Natural killer cell (primary cell): ENCODE measurements at places on chromosomes 11 and 22. TPM values are rescaled to one million over a fixed set of nuclear protein-coding genes. Genes with fewer than 3 reads are reported as not detected.

DNA sequence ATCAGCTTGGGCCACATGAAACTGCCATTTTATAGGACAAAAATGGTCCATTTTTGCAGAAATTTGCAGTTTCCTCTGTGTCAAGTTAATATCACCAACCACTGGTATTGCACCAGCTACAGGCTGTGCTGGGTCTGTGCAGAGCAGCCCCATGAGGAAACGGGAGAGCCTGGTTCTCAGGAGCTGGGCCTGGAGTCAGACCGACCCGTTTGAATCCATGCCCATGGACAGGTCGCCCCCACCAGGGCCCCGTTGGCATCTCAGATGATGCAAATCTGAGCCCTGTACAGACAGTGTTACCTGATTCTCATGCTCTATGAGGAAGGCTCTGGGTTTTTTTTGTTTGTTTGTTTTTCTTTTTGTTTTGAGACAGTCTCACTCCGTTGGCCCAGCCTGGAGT is 9.8 kb upstream of the SEC14L6 start:
- DNase-seq: no peak

GRCh38 chr11:108804511-108804910 is 139.6 kb downstream of the DDX10 start:
- no peak for DNase-seq

DNA sequence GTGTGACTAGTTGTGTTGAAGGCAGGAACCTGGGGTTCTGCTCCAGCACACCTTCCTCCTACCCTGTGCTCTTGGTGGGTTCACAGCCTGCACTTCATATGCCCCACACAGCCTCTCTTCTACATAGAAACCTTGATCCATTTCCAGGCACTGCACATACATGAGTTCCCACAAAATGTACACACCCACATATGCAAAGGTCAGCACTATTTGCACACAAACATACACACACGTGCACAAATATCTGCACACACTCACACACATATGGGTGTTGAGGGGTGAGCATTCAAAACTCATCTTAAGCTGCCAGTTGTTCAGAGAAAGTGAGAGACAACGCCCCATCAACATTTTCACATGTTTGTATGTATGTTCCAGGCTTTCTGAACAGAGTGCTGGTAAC is 201.0 kb downstream of the BARX2 start:
- DNase-seq: no peak

DNA sequence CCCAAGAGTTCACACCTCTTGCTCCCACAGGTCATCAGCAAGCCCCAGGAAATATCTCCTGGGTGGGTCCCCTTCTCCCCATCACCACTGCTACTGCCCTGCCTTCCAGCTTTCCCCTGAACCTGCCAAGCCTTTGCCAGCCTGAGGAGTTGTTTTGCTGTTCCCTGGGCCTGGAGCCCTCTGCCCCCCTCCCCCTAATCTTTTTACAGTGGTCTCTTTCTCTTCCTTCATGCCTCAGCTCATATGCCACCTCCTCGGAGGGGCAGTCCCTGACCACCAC is 18.9 kb downstream of the MYO7A start:
- no peak for DNase-seq

DNA sequence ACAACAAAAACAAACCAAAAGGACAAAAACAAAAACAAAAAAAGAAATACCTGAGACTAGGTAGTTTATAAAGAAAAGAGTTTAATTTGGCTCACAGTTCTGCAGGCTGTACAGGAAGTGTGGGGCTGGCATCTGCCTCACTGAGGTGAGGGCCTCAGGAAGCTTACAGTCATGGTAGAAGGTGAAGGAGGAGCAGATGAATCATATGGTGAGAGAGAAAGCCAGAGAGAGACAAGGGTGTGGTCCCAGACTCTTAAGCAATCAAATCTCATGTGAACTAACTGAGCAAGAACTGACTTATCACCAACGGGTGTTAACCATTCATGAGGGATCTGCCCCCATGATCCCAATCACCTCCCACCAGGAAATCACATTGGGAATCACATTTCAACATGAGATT is 58.8 kb upstream of the ZBED5 start:
- no peak for DNase-seq

DNA sequence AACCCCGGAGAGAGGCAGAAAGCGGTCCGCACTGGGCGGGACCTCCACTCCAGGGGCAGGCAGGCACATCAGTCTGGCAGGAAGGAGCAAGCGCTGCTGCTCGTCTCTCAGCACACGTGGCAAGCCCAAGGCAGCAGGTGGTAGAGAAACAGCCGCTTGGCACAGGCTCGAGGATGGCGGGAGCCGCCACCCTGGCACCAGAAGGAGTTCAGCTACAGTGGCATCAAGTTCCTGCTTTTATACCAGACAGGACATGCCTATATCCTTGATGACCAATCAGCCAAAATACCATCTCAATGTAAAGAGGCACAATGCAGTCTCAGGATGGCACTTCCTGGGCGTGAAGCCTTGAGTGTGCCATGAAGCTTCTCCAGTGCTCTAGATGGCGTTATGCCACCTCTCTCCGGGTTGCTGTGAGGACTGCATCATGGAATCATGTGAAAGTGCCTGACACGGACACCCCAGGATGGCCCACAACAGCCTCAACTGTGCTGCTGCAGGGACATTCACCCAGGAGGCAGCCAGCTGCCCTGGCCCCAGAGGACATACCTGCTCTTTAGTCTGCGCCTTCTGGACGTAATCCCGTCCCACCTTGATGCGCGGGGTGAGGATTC is 64.8 kb downstream of the APOL1 start:
- DNase-seq: no peak

DNA sequence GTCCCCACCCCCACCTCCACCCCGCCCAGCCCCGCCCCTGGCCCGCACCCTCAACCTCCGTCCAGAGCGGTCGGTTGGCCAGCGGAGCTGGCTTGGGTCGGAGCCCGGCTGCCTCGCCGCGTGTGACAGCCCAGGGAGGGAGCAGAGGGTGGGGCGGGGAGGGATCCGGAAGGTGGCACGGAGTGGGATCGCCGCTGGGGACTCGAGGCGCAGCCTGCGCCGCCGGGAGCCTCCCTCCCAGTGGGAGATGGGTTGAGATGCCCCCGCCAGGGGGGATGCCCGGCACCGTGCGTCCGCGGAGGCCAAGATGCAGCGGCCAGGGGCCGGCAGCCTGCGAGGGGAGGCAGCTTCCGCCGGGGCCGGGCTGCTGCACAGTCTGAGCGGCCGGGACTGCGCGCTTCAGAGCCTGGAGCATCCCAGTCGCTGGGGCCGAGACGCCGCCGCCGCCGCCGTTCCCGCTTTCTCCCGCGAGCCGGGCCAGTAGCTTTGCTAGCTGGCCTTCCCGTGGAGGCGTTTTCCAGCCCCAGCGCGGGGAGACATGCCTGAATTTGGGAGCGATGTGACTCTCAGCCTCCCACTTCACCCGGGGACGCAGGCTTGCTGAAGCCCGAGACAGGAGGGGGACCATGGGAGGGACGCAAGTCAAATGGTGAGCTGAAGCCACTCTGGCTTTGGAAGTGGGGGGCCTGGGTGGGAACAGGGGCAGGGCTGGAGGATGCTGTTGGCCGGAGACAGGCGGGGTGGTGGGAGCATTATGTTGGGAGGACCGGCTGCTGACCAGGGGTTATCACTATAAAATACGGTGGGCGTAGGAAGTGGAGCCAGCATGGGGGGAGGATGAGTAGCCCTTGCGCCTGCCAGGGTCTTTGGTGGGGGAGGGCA is 40.2 kb downstream of the DIXDC1 start:
- no peak for DNase-seq

The ZBED4 gene
- total RNA-seq: 24.5 TPM

The GPR137 gene
- total RNA-seq: 61.3 TPM

GRCh38 chr22:26933105-26933590 is 275.8 kb downstream of the MIAT start:
- no peak for DNase-seq

DNA sequence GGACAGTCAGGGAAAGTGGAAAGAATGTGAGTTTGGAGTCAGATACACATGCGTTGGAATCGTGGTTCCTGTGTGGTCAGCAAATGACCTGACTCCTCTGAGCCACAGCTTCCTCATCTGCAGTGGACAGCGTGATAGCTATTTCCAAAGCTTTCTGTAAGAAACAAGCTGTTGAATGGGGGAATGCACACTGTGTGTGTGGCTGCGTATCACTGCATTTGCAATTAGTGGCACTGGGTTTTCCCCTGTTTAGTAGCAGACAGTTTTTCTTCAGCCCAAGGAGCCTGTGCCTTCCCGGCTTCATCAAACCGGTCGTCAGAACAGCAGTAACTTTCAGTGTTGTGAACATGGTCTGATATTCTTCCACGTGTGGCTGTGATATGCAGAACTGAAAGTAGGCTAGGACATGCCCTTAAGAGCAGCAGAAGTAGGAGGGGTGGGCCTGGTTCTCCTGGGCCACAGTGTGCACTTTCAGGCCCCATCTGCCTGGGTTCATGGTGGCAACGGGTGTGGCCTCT is 121.5 kb downstream of the RRAS2 start:
- DNase-seq: peak; percentile 12

The PRR33 gene
- total RNA-seq: 0.32 TPM

- DNase-seq: no peak
Measured at GRCh38 chr22:26033071-26033470, 136.2 kb upstream of the SEZ6L start.
